Activated CD4-positive, CD25-positive, alpha-beta regulatory T cell treated with anti-CD3 and anti-CD28 coated beads, Interleukin-2, amount 50 U/mL, for 16 hours (primary cell): ENCODE measurements at places on chromosomes 3 and 15.

GRCh38 chr3:148546959-148547358 lies 150.7 kb upstream of the AGTR1 start:
- DNase-seq, result no peak

GRCh38 chr3:34067536-34068051 lies 269.2 kb downstream of the PDCD6IP start:
- no peak for DNase-seq

DNA sequence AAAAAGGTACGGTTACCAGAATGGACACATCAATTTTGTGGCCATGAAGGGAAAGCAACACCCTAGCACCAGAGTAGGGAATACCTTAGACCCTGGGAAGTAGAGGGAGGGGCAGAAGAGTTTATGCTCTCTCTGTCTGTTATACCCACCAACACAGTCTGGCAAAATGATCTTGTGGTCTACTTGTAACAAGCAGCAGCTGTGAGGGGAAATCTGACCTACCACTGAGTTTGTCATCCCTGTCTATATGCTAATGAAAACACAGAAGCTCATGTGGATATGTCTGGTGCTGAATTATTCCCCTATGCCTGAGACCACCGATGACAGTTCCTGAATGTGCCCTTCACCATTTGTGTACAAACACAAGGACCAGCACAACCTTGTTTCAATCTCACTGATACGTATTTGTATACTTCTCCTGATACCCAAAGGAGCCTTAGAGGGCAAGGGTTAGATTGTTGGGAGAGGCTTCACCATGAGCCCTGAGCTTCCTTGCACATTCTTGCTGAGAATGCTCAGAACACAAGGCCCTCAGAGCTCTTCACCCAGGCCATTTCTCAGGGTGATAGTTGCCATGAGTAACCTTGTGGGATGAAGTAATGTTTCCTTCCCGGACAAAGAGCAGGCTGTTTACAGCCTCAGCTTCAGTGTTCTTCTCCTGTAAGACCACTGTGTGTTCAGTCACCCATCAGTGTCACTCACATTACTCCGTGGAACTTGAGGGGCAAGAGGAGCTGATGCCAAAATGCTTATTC lies 24.7 kb upstream of the ZNF639 start:
- no peak for DNase-seq

- no peak for DNase-seq
These were observed 89.0 kb downstream of the PPCDC start for GRCh38 chr15:75112278-75112847.

- DNase-seq, result no peak
These were observed 165.2 kb downstream of the OSBPL10 start for GRCh38 chr3:31815631-31816440.

GRCh38 chr3:58576716-58577115 lies 475 bp downstream of the FAM107A start:
- no peak for DNase-seq

DNA sequence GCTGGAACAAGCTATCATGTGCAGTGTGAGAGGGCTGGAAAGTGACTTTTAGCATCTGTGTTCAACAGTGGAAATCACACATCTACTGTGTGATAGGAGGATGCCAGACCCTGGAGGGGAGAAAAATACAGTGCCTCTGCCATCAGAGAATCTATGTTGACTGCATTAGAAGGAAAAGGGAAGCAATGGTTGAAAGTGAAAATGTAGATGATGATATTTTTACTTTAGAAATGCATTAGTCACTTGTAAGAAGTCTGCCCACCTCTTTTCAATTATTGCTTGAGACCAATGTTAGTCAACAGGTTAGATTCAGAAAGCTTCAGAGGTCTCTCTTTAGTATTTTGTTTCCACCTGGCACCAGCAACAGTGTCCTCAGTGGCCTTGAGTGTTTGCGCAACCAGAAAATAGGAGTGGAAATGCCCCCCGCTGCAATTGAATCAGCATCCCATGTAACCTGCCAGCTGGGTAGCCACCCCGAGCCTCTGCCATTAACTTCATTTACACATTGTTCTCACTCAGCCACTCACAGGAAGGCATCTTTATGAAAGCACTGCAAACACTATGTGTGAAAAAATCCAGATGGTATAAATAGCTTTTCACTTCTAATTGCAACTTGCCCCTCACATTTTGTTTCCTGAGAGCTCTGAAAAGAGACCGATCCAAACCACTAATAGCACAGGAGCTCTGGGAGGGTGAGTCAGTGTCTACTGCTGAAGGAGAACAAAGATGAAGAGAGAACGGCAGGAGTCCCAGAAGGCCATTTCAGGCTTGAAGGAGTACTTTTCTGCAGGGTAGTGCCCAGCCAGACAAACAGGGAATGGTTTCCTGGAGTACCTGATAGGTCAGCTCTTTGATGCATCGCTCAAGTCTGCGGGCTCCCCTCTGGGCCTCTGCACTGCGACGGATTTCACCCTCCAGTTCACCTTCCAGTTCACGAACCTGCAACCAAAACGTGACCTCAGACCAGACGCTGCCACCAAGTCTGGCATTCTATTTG lies 92.1 kb downstream of the HHLA2 start:
- DNase-seq, result no peak

DNA sequence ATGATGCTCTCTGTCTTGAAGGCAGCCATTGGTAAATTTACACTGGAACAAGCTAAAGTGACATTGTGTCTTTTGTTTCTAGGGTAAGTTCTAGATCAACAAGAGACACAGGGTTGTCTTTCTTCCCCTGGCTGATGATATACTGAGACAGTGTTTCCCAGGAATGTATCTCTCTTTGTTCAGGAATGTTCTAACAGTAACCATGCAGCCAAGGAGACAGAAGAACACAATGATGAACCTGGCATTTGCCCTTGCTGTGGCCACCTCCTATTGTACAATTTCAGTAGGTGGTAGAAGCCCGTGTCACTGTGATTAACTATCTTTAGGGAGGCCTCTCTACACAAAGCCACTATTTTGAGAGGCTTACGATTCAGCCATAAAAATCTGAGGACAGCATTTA lies 130.7 kb downstream of the LRTM1 start:
- DNase-seq, result no peak
